ENCODE measurements at places on chromosomes 2 and 18.

DNA sequence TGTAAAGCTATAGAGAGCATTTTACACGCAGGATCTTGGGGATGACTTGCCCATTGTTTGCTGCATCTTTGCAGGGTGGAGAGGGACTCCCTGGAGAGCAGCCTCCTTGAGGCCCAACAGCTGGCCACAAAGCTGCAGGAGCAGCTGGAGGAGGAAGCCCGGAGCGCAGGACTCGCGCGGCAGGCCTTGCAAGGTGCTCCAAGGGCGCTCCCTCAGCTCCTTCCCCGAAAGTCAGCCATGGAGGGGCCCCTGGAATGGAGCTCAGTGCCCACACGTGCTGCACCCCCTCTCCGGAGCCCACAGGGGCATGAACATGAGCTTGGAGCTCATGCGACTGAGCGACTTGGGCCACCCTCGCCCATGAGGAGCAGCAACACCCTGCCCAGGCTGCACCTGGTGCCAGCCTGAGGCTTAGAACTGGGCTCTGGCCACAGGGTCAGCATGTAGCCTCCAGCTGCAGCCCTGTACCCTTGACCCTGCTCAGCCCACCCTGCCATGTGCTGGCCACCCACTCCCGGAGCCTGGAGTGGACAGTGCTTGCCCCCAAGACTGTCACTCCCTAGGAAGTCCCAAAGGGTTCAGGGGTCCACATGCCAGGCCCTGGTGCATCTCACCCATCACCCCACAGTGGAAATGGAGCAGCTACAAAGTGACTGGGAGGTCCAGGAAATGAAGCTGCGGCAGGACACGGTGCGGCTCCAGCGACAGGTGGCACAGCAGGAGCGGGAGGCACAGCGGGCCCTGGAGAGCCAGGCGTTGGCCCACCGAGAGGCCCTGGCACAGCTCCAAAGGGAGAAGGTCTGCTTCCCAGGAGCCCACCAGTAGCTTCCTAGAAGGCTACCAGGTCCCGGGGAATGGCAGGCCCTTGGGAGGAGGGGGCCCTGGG, 43.0 kb downstream of the CROCC2 start:
- no peak for DNase-seq

GRCh38 chr18:9039441-9040071, 62.9 kb upstream of the NDUFV2 start:
- DNase-seq: no peak

GRCh38 chr2:174336501-174337336, 2.0 kb downstream of the SP9 start:
- DNase-seq: no peak

DNA sequence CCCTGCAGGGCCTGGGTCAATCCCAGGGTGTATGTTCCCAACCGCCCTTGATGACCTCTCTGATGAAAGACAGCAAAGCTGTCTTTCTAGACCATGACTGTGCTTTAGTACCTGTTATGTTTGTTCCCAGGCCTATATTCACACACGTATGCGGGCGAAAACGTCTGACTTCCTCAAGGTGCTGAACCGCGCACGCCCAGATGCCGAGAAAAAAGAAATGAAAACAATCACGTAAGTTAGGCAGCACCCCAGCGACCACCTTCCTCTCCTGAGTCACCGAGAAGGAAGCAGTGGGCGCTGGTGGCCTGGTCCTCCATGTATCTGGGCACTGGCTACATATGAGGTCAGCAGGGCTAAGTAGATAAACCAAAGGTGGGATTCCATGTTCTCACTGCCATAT, 11.1 kb upstream of the GPBAR1 start:
- DNase-seq: no peak

GRCh38 chr2:161207941-161208340, 47.7 kb downstream of the TANK start:
- DNase-seq: no peak

DNA sequence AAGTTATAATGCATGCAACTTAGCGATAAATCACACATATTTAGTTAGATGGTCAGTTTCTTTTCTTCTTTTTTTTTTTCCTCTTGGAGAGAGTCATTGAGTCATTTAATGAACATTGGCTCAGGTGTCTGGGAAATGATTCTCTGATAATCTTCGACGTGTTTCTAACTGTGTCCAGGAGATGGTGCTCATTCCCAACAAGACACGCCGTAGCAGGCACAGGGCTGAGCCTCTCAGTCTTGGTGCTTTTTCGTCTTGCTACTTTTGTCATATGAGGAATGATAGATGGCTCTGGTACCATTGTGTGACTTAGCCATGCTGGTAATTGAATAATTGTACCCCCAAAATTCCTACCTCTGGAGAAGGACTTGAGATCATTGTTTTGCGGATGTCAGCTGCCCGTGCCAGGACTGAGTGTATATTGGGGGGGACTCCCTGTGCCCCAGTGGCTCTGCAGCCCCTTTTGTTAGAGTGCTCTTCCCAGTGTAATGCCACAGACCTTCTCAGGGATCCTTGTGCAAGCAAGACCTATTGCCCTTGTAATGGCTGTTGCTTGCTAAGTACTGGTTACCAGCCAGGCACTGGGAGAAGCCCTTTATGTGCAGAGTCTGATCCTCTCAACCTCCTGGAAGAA, 107.6 kb upstream of the CYRIA start:
- no peak for DNase-seq

GRCh38 chr2:54122939-54123338, 7.5 kb downstream of the ACYP2 start:
- no peak for DNase-seq

GRCh38 chr2:173448938-173449471, 94.3 kb downstream of the CDCA7 start:
- no peak for DNase-seq

DNA sequence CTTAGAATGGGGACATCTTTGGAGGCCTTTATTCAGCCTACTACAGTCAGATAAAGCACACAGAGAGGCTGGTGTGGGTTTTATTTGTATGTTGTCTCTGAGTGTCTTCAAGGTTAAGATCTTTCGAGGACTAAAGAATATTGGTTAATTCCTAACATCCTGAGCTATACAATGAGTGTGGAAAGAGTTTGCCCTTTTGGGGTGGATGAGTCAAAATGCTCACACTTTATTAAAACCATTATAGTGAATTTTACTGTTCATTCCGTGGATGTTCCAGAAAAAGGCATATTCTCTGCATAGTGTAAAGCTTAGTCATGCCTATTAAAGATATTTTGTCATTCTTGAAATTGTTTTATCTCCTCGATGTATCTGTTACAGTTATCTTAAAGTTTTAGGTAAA, 29.1 kb upstream of the SLC38A11 start:
- DNase-seq: no peak

GRCh38 chr2:64581018-64581417, 56.9 kb downstream of the AFTPH start:
- DNase-seq: no peak

GRCh38 chr2:10120877-10121574, 1.5 kb upstream of the RRM2 start:
- peak; percentile 63 for DNase-seq

DNA sequence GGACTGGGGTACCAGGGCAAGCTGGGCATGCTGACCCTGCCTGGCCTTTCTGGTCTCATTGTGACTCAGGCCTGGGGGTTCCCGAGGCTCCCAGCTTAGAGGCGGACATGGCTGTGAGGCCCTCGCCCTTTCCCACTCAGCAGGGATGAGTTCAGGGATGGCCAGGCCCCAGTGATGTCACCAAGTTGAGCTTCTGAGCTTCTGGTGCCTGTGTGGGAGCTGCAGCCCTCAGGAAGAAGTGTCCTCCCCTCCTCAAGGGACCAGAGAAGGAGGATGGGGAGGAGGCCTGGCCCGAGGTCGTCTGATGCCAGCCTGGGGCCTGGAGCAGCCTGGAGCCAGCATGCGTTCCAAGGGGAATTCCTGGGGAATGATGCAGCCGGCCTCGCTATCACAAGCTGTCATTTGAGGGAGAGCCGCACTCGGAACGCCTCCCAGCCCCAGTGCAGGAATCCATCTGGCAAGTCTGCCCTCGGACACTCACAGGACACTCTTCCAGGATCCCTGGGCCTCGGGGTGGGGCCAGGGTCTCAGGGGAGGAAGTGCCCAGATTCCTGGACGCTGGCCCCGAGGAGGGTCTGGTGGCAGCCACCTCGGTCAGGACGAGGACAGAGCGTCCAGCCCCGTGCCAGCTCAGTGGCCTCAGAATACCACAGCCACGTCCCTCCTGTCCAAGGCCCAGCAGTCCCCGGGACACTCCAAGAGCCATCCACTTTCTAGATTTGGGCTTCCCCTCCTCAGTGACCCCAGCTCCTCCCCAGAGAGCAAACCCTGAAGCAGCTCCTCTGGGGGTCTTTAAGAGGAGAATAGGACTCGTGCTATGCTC, 61.2 kb upstream of the GPC1 start:
- peak; percentile 19 for DNase-seq

DNA sequence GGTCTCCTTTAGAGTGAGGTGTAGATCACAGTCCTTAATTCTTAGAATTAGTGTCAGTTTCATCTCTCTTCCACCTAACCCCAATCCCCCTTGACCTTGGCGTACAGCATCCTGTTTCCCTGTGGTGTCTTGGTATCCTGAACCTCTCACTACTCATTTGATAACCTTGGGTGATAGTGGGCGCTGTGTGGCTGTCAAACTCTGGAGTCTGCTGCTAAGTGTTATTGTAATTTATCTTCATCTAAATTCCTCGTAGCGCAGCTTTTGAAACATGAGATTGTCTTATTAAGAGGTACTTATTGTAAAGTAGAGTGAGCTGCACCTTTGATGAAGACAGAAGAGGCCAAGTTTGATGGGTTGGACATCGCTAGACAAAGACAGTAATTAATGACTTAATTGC, 222.6 kb upstream of the SPRED2 start:
- DNase-seq: no peak

DNA sequence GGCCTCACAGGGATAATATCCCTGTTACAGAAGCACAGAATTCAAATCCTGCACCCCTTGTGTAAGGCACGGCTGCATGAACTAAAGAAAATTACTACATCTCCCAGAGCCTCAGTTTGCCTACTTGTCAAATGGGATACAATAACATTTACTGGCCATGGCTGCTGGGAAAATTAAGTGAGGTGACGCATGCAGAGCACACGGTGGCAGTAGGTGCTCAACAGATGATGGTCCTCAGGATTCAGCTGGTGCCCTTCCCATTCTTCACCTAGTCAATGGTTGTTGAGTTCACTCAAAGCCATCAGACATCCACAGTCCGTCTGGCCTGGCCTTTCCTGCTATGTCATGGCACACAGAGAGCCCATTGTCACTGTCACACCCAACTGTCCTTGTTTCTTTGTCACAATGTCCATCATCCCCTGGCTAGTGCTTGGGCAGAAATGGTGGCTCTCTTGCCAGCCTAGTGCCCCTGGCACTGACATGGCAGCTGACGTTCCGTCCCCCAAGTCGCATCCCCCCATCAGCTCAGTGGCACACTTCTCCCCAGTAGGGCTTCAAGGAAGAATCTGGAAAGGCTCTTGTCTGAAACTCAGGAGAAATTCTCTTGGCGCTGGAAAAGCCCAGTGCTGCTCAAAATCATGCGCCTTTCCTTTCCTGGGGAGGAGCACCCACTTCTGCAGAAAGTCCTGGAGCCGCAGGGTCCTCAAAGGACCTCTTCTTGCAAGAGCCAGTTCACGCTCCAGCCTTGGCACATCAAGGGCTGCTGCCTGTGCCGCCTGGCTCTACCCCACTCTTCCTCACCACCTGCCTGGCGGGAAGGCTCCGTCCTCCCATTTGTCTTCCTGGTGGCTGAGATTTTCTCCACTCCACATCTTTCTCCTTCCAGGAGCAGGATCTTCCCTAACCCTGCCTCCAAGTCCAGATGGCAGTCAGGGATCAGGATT, 55.9 kb upstream of the SLC66A3 start:
- DNase-seq: no peak

DNA sequence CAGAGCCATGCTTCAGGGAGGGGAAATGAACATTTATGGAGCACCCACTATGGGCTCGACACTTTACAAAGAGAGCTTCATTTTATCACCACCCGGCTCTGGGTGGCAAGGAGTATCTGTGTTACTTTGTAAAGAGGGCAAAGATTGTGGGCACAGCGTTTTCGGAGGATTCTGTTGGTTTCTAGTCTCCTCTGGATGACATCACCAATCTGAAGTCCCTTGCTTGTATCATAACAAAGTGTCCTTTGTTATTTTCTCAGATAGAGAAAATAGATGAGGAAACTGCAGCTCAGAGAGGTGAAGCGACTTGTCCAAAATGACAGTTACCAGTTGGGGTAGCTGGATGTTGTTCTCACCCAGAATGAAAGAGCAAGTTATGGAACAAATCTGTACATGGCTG, 162.8 kb downstream of the GLI2 start:
- no peak for DNase-seq

DNA sequence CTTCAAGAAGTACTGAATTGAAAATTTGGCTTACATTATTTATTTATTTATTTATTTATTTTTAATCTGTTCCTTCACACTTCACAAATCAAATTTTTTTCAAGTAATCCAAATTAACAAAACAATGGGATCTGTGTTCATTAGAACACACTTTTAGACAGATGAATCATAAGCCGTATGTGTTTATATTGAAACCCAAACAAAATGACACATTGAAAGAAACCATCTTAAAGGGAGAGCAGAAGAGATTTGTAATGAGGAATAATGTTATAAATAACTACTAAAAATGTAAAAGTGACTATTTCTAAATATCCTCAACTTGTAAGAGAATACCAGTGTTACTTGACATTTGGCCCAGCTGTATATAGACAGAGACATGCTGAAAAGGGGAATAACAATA, 991.0 kb upstream of the CHAC2 start:
- DNase-seq: no peak

GRCh38 chr2:62042944-62043343, 137.5 kb downstream of the COMMD1 start:
- no peak for DNase-seq

GRCh38 chr2:118599141-118599540, 248.3 kb downstream of the EN1 start:
- DNase-seq: no peak

GRCh38 chr2:19600506-19600905, 242.1 kb upstream of the OSR1 start:
- no peak for DNase-seq

DNA sequence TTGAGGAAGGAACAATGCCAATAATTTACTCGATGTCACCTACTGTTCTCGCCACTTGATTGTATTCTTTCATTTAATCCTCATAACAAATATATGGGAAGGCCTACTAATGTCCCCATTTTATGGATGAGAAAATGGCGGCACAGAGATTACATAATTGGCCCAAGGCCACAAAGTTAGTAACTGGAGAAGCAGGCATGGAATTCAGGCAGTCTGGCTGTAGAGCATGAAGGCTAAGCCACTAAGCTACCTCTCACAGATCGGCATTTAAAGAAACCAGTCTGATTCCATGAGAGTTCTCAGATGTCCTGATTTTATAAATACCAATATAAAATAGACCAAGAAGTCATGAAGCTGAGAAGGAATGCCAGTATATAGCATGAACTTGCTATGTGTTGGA, 121.8 kb upstream of the EPAS1 start:
- no peak for DNase-seq

DNA sequence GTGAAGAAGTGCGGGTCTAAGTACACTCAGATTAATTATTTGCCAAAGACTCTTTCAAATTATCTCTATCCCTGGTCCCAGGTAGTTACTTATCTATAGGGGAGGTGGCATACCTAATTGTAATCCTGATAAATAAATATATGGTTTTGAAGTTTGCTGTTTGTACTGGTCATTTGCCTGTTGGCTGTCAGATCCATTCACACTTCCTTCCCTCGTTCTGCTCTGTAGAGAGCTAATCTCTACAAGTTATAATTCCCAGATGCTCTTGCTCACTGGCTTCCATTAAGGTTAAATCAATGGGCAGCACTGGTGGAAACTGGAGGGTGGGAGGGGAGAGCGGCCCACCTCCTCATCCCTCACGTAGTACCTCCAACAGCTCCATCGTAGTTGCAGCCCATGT, 447.1 kb downstream of the TXNL1 start:
- no peak for DNase-seq

- DNase-seq: no peak
These were observed 825.1 kb upstream of the CNTNAP5 start for GRCh38 chr2:123200035-123200434.

- no peak for DNase-seq
These were observed 41.4 kb upstream of the AKAIN1 start for GRCh38 chr18:5238371-5238976.
